ENCODE measurements at places on chromosomes 5 and 9.

- peak; percentile 9 for DNase-seq
Observed at GRCh38 chr5:24110004-24110615, 534.7 kb downstream of the CDH10 start.

GRCh38 chr9:81753436-81753835 is 64.1 kb upstream of the TLE1 start:
- no peak for DNase-seq

GRCh38 chr5:148733601-148734438 is 79.5 kb upstream of the HTR4 start:
- DNase-seq = peak; percentile 43

DNA sequence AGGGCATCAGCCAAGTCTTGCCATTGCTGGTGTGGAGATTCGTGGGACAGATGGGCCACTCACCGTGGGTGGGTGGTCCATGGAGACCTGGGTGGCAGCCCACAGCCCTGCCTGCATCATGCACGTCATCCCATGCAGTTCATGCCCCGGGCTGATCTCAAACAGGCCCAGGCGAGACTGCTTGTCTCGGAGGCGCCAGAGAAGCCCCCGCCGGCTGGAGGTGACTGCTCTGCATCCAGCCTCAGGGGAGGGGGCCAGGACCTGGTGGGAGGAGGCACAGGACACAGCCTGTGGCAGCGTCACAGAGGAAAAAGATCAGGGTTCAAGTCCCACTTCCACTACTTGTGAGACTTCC is 975 bp downstream of the PIP5KL1 start:
- no peak for DNase-seq

- no peak for DNase-seq
Observed at GRCh38 chr9:126144196-126144595, 182.4 kb upstream of the MVB12B start.

All from HS-5 (cell line).